Hematopoietic multipotent progenitor cell (in vitro differentiated cells): ENCODE measurements at places on chromosomes 3 and 15. TPM values are rescaled to one million over a fixed set of nuclear protein-coding genes. Genes with fewer than 3 reads are reported as not detected.

Gene SLC12A1
- not detected for total RNA-seq

DNA sequence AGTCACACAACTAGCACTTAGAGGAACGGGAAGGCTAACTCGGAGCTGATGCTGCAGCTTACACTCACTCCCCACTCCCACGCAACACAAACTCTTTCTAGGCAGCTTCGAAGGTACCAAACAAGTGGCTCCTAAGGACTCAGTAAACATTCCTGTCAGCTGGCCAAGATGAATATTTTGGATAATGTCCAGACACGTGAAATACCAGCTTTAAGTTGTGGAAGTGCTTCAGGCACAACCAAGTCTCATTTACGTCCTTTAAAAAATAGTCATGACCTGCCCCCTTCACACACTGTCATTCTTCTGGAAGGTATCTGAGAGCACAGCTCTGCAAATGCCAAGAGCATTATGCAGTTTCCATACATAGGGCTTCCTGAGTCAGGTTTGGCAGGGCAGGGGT is 1005.9 kb upstream of the CFAP20DC start:
- DNase-seq: no peak

Gene ZMYND10
- 3.8 TPM for total RNA-seq

Gene LTF
- total RNA-seq: 3.2 TPM

- DNase-seq: no peak
Observed at GRCh38 chr3:101970905-101971304, 121.6 kb downstream of the NFKBIZ start.

DNA sequence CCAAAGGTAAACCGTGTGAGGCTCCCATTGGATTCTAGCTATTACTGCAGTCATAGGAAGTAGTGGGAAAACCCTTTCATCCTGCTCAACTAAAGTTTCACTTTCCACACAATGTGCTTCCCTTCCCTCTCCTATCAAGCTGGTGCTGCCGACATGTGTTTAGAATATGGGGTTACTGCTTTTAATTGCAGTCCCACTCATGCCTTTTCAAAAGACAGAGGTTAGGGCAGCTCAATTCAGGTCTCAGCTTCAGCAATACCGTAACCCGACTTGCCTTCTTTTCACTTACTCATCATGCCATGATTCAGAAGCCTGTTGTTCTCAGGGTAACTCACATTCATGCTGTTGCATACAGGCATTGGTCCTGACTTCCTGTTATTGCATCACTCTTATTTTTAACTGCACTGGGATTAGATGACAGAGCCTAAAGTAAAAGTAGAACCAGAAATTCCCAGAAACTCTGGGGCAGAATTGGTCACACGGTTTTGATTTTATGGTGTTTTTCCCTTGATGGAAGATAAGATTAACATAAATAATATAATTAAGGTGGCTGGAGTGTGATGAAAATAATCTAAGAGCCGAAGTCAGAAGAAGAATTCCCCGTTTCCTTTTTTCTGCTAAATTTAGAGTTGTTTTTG is 45.7 kb downstream of the C2CD4B start:
- no peak for DNase-seq

GRCh38 chr3:126205717-126206655 is 25.6 kb upstream of the ALDH1L1 start:
- no peak for DNase-seq

DNA sequence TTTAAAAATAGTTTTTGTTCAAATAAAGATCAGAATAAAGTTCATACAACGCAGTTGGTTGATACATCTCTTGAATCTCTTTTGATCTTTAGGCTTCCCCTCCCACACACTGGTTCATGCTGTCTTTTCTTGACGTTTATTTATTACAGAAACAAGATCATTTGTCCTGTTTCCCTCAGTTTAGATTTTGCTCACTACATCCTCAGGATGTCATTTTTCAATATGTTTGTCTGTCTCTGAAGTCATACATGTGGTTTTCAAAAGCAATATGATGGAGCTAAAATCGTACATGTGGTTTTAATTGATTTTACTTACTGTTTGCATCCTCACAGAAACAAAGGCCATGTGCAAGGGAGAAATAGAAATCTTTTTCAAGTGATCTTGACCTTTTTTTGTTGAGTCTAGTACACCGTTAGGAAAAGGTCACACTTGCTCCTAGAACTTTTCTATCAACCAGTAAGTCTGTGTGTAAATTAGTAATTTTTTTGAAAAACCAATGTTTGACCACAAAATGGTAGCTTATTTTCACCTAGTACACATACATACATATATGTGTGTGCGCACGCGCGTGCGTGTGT is 63.7 kb upstream of the SENP5 start:
- no peak for DNase-seq

DNA sequence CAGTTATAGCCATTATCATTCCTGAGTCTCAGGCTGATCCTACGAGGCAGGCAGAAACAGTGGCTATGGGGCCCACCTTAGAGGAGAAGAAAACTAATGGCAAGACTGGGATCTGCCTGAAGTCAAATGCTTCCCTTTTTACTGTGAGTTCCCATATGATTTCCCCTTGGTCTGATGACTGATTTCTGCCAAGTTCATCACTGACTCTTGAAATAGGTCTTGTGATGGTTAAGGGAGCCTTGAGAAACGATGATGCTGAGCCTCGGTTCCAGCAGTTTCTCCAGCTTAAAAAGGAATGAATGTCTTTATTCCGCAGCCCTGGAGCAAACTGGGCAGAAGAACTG is 29.4 kb upstream of the LDHAL6B start:
- DNase-seq: no peak

Gene ZIC1
- total RNA-seq: not detected

Gene APBA2
- 7.5 TPM for total RNA-seq

GRCh38 chr3:47227678-47228077 is 54.9 kb downstream of the KIF9 start:
- DNase-seq: no peak

DNA sequence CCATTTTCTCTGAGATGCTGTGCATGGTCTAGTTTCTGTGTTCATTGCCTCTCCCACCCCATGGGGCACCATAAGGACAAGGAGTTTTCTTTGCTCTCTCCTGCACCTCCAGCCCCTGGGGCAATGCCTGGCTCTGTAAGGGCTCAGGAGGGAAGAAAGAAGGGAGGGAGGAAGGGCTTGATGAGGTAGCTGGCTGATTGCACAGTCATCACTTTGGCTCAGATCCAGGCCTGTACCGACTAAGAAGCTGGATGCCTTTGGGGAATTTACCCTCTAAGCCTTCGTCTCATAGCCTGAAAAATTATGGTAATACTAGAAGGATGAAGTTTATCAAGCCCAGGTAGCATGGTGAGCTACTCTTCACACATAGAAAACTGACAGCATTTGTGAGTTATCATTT is 382.9 kb downstream of the GABRG3 start:
- DNase-seq: peak; percentile 44

GRCh38 chr3:66370179-66370578 is 130.6 kb downstream of the LRIG1 start:
- no peak for DNase-seq

Gene P2RY14
- 1.1 TPM for total RNA-seq

DNA sequence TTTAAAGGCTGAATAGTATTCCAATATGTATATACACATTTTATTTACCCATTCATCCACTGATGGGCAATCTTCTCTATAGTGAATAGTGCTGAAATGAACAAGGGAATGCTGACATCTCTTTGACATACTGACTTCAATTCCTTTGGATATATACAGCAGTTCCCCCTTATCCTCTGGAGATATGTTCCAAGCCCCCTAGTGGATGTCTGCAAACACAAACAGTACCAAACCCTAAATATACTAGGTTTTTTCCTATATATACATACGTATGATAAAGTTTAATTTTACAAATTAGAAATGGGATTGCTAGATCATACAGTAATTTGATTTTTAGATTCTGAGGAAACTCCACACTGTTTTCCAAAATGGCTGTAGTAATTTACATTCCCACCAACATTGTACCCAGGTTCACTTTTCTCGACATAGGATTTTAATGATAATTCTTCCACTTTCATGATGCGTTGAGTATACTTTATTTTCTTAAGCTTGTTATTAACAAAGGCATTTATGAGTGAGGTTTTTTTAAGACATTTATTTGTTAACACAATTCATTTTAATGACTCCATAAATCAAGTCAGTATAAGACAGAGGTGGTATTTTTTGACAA is 38.2 kb downstream of the VPS13C start:
- peak; percentile 0 for DNase-seq

DNA sequence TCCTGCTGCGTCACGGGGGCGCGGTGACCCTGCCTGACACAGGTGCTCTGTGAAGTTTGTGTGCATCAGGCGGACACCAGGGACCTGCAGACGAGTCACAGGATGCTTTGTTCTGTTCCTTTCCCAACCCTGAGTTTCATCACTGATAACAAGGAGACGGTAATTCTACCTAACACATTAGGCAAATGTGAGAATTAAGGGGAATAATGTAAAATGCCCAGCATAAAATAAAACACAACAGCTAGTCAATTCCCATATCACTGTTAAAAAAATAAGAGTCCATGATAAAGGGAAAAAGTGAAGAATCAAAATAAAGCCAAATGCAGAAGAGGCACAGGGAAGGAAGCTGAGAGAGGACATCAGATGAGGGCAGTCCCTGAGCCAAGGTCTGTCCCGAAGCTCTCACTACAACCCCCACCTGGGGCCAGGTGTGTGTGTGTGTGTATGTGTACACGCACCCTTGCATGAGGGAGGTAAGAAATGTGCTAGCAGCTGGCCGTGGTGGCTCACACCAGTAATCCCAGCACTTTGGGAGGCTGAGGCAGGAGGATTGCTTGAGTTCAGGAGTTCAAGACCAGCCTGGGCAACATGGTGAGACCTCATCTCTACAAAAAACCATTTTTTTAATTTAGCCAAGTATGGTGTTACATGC is 27.5 kb downstream of the PLA2G4D start:
- DNase-seq: no peak

Gene FRMD5
- total RNA-seq: not detected

- DNase-seq: no peak
Observed at GRCh38 chr15:68599560-68600071, 20.8 kb downstream of the CORO2B start.

Gene TEX9
- 3.8 TPM for total RNA-seq
